ENCODE measurements at places on chromosomes 13 and 19. TPM values are rescaled to one million over a fixed set of nuclear protein-coding genes. Genes with fewer than 3 reads are reported as not detected.

- no peaks in the 10 kb centered on the region for H3K27me3 ChIP-seq
- H3K4me1 ChIP-seq, result no peaks in the 10 kb centered on the region
- DNase-seq, result no peak
- no peak overlapping the region for H3K27ac ChIP-seq
- H3K4me3 ChIP-seq, result no peak overlapping the region
- no peaks in the 10 kb centered on the region for H3K36me3 ChIP-seq
These were observed 572.6 kb upstream of the KLF12 start for GRCh38 chr13:74706801-74707200.

DNA sequence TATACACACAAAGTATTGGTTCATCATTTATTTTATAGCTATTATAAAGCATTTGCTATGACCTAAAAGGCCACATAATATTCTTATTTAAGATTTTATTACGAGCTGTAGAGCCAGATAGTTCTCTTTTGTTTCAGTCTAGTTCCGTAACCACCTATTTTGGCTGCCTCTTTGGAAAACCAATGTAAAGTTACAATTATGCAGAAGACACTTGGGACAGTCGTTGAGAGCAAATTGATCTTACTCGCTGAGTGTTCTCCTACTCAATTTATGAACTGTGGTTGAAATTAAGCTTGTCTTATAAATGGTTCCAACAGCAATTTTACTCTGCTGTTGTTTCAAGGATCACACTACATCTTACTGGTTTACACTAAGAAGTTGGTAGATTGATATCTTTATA, 122.3 kb downstream of the SLC7A1 start:
- no peak for DNase-seq
- no peak overlapping the region for H3K4me3 ChIP-seq
- H3K36me3 ChIP-seq, result no peaks in the 10 kb centered on the region
- no peak overlapping the region for H3K27ac ChIP-seq
- peaks cover 10% of the 10 kb centered on the region for H3K27me3 ChIP-seq

DNA sequence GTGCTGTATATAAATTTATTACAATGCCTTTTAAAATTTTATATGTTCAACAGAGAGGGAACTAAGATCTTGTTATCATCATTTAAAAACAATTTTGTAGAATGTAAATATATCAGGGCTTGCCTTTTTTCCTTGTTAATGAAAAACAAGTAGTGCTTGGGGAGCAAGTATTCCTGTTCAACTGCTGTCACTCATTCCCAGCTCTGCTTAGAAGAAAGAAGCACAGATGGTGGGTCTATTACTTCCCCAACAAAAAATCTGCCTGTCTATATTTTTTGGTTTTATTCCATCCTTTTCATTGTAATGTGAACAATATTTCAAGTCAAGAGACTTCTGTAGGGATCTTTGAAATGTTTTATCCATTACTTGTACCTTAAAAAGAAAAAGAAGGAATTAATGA, 503.9 kb downstream of the GPC5 start:
- H3K36me3 ChIP-seq, result no peaks in the 10 kb centered on the region
- DNase-seq, result no peak
- no peak overlapping the region for H3K4me3 ChIP-seq
- H3K4me1 ChIP-seq, result no peaks in the 10 kb centered on the region

- H3K36me3 ChIP-seq, result no peaks in the 10 kb centered on the region
- H3K27me3 ChIP-seq, result no peaks in the 10 kb centered on the region
- no peak overlapping the region for H3K27ac ChIP-seq
These were observed 165.6 kb downstream of the DLEU7 start for GRCh38 chr13:50677687-50678463.

- H3K27me3 ChIP-seq, result peaks cover 14% of the 10 kb centered on the region
- H3K27ac ChIP-seq, result no peak overlapping the region
- no peaks in the 10 kb centered on the region for H3K36me3 ChIP-seq
- no peak overlapping the region for H3K4me3 ChIP-seq
- H3K4me1 ChIP-seq, result no peaks in the 10 kb centered on the region
These were observed 88.1 kb downstream of the STOML3 start for GRCh38 chr13:38902551-38902950.

The MLNR gene
- total RNA-seq, result not detected
